ENCODE measurements at places on chromosomes 5 and 9. TPM values are rescaled to one million over a fixed set of nuclear protein-coding genes. Genes with fewer than 3 reads are reported as not detected.

The IL9 gene
- 104 TPM for total RNA-seq

The LNPEP gene
- 37.9 TPM for total RNA-seq

DNA sequence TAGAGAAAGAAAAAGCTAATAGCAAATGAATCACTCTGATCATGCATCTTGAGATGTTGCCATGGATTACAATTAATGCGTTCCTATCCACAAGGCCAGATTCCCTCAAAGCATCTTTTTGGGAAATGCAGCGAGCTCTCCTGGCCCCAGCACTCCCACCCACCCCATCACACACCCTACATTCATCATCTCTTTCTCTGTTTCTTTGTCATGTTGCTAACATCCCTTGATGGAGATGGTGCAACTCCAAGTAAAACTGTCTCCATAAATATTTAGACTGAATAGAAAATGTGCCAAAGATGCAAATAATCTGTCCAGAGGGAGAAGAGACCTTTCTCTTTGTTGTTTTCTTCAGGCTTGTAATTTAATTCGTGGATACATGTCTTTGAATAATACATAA is 30.8 kb upstream of the TNC start:
- H3K36me3 ChIP-seq = no peaks in the 10 kb centered on the region
- H3K4me3 ChIP-seq = no peak overlapping the region
- H3K27me3 ChIP-seq = peaks cover 21% of the 10 kb centered on the region
- H3K27ac ChIP-seq = no peak overlapping the region
- H3K4me1 ChIP-seq = no peaks in the 10 kb centered on the region
- no peak for DNase-seq

- no peaks in the 10 kb centered on the region for H3K36me3 ChIP-seq
- H3K4me3 ChIP-seq = no peak overlapping the region
- DNase-seq = no peak
- H3K4me1 ChIP-seq = no peaks in the 10 kb centered on the region
- no peak overlapping the region for H3K27ac ChIP-seq
These were observed 503.4 kb downstream of the NFIB start for GRCh38 chr9:13810510-13810909.

- H3K36me3 ChIP-seq = no peaks in the 10 kb centered on the region
- peaks cover 5% of the 10 kb centered on the region for H3K4me1 ChIP-seq
- no peak overlapping the region for H3K4me3 ChIP-seq
- DNase-seq = no peak
These were observed 44.6 kb upstream of the ADRB2 start for GRCh38 chr5:148781766-148782165.

The NR4A3 gene
- total RNA-seq = 169 TPM

GRCh38 chr9:115296831-115297565 is 179.0 kb upstream of the TNC start:
- no peaks in the 10 kb centered on the region for H3K27me3 ChIP-seq
- DNase-seq = no peak
- no peak overlapping the region for H3K27ac ChIP-seq
- H3K36me3 ChIP-seq = no peaks in the 10 kb centered on the region
- H3K4me3 ChIP-seq = no peak overlapping the region

- no peaks in the 10 kb centered on the region for H3K27me3 ChIP-seq
- no peaks in the 10 kb centered on the region for H3K4me1 ChIP-seq
- no peak overlapping the region for H3K27ac ChIP-seq
- no peak overlapping the region for H3K4me3 ChIP-seq
These were observed 194.5 kb downstream of the ARL15 start for GRCh38 chr5:54115735-54116403.

DNA sequence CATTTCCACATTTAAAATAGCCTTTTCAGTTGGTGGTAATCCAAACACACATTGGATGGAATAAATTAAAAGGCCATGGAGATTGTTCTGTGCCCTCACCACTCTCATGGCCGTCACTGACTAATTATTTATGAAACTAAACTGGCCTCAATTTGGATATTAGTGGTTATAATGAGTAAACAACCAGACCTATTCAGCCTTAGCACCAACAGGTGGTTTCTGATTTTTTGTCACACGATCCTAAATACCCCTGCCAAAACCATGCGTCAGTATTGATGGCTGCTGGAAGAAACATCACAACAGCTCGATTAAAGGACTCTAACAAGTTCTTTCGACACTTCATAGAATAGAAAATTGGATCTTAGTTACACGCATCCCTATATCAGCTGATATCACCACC is 276.0 kb upstream of the DAP start:
- H3K36me3 ChIP-seq = no peaks in the 10 kb centered on the region
- peaks cover 1% of the 10 kb centered on the region for H3K27me3 ChIP-seq
- no peak for DNase-seq
- no peak overlapping the region for H3K27ac ChIP-seq
- H3K4me1 ChIP-seq = no peaks in the 10 kb centered on the region

The STPG3 gene
- total RNA-seq = 0.48 TPM

The TMEM38B gene
- total RNA-seq = 13.1 TPM

The PCDHGC4 gene
- not detected for total RNA-seq

DNA sequence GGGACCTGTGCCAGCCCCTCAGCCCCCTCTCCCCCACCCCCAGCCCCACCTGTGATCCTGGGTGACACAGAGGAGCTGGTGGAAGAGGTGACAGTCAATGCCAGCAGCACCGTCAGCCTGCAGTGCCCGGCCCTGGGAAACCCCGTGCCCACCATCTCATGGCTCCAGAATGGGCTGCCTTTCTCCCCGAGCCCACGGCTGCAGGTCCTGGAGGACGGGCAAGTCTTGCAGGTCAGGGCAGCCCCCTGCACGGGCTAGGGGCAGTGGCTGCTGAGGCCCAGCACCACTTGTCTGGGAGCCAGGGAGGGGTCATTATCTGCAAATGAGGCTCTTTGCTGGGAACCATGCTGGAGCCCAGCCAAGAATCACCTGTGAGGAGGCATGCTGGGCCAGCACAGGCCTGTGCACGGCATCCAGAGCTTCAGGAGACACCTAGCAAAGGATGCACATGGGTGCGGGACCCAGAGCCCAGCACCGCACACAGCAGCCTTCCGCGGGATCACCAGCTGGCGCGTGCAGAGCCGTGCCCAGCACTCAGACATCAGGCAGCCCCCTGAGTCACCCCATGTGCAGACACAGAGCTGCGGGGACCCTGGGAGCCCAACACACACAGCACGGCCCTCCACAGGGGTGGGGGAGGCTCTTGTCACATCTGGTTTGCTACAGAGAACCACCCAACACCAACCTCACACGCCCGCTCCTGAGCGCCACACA is 62.0 kb upstream of the ASS1 start:
- no peak overlapping the region for H3K27ac ChIP-seq
- no peak for DNase-seq
- H3K4me1 ChIP-seq = no peaks in the 10 kb centered on the region
- no peak overlapping the region for H3K4me3 ChIP-seq
- H3K36me3 ChIP-seq = no peaks in the 10 kb centered on the region

DNA sequence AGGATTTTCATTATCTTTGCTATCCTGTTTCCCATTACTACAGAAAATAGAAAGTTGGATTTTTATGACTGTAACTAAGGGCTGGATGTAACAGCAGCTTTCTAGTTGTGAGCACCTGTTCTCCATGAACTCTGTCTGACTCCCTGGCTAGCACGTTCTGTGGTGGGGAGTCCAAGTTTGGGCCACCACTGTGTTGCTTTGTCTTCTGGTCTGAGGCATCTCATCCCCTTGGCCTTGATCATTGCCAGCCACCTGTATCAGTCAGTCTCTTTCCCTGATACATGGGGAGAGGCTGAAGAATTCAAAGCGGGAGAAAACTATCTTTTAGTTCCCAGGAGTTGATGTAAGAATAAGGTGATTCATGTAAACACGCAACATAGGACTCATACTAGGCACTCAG is 33.4 kb downstream of the WDR70 start:
- no peak overlapping the region for H3K27ac ChIP-seq
- H3K36me3 ChIP-seq = peaks cover 13% of the 10 kb centered on the region
- no peaks in the 10 kb centered on the region for H3K4me1 ChIP-seq

GRCh38 chr9:81999806-82000205 is 11.2 kb downstream of the SPATA31D1 start:
- H3K27me3 ChIP-seq = no peaks in the 10 kb centered on the region
- no peak overlapping the region for H3K27ac ChIP-seq
- no peak overlapping the region for H3K4me3 ChIP-seq
- no peak for DNase-seq
- H3K4me1 ChIP-seq = no peaks in the 10 kb centered on the region

The PCDH12 gene
- total RNA-seq = 1.3 TPM

The PLAC8L1 gene
- 0.74 TPM for total RNA-seq

The GRIN3A gene
- not detected for total RNA-seq

DNA sequence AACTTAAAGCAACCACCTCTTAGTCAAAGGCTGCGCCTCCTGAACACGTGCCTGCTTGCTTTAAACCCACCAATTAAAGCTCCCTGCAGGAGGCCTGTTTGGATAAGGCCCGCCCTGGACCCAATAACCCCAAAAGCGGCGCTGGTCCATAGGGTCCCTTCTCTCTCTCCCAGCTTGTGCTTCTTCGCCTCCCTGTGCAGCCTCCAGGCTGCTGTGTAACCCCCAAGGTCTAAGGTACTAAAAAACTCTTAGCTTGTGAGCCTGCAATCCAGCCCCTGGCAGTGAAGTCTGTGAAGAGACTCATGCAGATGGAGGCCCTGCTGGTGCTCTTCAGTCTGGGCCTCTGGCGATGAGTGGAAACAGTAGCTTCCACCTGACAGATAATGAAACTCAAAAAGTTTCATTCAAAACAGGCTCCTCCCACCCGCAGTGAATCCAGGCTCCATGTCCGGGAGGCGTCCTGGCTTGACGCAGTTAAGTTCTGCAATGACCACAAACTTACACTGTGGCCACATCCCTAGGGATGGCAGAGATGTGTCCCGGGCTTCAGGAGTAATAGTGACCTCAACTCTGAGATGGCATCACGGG is 97.3 kb downstream of the PRRT1B start:
- no peaks in the 10 kb centered on the region for H3K27me3 ChIP-seq
- peaks cover 78% of the 10 kb centered on the region for H3K36me3 ChIP-seq
- H3K4me3 ChIP-seq = peak overlapping the region; percentile 76

The LIX1 gene
- not detected for total RNA-seq

GRCh38 chr5:151270599-151270998 is 17.6 kb downstream of the GM2A start:
- no peak for DNase-seq
- no peaks in the 10 kb centered on the region for H3K27me3 ChIP-seq
- no peak overlapping the region for H3K4me3 ChIP-seq
- H3K36me3 ChIP-seq = peaks cover 18% of the 10 kb centered on the region
- H3K27ac ChIP-seq = no peak overlapping the region

The PITX1 gene
- total RNA-seq = 0.39 TPM

DNA sequence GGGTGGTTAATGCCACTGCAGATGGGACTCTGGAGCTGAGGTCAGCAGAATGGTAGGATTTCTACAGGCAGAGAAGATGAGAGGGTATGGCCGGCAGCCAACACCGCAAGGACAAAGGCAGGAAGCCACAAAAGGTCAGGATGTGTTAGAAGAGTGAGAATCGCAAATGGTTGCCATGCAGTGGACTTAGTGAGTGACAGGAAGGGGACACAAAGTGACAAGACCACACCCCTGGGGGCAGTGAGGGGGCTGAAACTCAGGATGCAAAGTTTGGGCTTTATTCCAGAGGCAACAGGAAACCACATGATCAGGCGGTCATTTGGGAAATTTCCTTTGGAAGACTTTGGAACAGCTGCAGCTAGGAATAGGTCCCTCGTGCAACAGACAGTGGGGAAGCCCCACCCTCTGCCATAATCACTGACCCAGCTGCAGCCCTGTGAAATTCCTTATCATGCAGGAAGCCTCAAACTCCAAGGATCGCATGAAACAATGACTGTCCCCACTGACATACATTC is 14.2 kb upstream of the CCDC180 start:
- H3K27me3 ChIP-seq = no peaks in the 10 kb centered on the region
- DNase-seq = no peak
- H3K27ac ChIP-seq = no peak overlapping the region
- H3K36me3 ChIP-seq = peaks cover 5% of the 10 kb centered on the region
- peaks cover 2% of the 10 kb centered on the region for H3K4me1 ChIP-seq

GRCh38 chr5:170917113-170917512 is 55.3 kb downstream of the RANBP17 start:
- no peak overlapping the region for H3K27ac ChIP-seq
- H3K27me3 ChIP-seq = no peaks in the 10 kb centered on the region
- no peaks in the 10 kb centered on the region for H3K36me3 ChIP-seq
- H3K4me1 ChIP-seq = no peaks in the 10 kb centered on the region

- no peak for DNase-seq
- H3K36me3 ChIP-seq = no peaks in the 10 kb centered on the region
- H3K27ac ChIP-seq = no peak overlapping the region
These were observed 100.4 kb downstream of the TRIM36 start for GRCh38 chr5:115069087-115069968.

The TAF1L gene
- not detected for total RNA-seq

- no peak overlapping the region for H3K4me3 ChIP-seq
- no peaks in the 10 kb centered on the region for H3K4me1 ChIP-seq
- no peak overlapping the region for H3K27ac ChIP-seq
- no peaks in the 10 kb centered on the region for H3K27me3 ChIP-seq
- no peaks in the 10 kb centered on the region for H3K36me3 ChIP-seq
These were observed 200.5 kb upstream of the ACTBL2 start for GRCh38 chr5:57683036-57683630.

DNA sequence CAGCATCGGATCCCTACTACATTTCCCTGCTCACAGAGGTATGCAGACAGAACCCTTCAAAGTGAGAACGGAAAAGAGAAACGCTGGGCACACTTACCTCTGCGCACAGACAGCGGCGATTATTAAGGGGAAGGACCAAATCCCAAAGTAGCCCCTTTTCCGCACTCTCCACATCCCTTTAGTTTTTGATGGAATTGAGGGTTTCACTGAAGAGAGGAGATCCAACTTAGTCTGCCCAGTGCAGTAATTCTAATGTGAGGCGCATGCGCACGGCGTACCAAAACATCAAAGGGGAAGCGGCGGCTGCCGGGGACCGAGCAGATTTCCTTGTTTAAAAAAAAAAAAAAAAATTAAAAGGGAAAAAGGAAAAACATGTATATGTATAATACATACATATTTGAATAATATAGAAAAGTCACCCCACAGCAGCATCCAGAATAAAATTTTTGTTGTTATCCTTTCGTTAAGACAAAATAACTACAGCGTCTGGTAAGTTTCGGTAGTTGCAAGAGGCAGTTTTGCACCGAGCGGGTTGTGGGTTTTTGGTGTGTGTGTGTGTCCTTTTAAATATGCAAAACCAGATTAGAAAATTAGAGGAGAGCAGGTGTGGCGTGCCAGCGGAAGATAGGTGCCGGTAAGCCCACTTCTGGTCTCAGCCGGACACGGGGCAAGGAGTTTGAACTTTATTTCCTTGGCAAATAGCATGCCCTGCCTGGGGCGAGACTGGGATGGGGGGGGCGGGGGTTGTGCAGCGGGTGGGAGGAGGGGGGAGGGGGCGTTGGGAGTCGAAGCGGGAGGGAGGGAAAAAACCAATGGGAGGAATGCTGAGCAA is at the start of gene GABRB2:
Gene GABRB2, minus strand, starts transcription at position 256 of the 832 bp plus-strand sequence. Its CDS starts 82 bp downstream, at position 174.
- H3K27me3 ChIP-seq = peaks cover 56% of the 10 kb centered on the region
- DNase-seq = peak; percentile 26
- H3K27ac ChIP-seq = no peak within 1 kb of the TSS

The SPINK4 gene
- total RNA-seq = not detected

The DRD1 gene
- total RNA-seq = not detected
